ENCODE measurements at places on chromosomes 7 and 10. TPM values are rescaled to one million over a fixed set of nuclear protein-coding genes. Genes with fewer than 3 reads are reported as not detected.

ST8SIA6 gene
- total RNA-seq, result not detected

ZDHHC6 gene
- 52.8 TPM for total RNA-seq

IFIT1B gene
- not detected for total RNA-seq

TAX1BP1 gene
- total RNA-seq, result 85.3 TPM

DNMBP gene
- 2.0 TPM for total RNA-seq

PDE6C gene
- total RNA-seq, result not detected

RBM33 gene
- 64.9 TPM for total RNA-seq

CELF2 gene
- total RNA-seq, result 153 TPM

CPA1 gene
- not detected for total RNA-seq

GPR15LG gene
- total RNA-seq, result not detected

PTPRZ1 gene
- total RNA-seq, result not detected

MRLN gene
- total RNA-seq, result not detected

ZNF775 gene
- total RNA-seq, result 5.1 TPM

DEPP1 gene
- total RNA-seq, result 0.13 TPM

CRTAC1 gene
- total RNA-seq, result not detected

ZCWPW1 gene
- 2.3 TPM for total RNA-seq

CYP2C19 gene
- not detected for total RNA-seq

MDFIC gene
- total RNA-seq, result 113 TPM

ZKSCAN5 gene
- total RNA-seq, result 9.0 TPM

A1CF gene
- total RNA-seq, result not detected

BTBD16 gene
- total RNA-seq, result not detected

HTRA1 gene
- total RNA-seq, result not detected

CRPPA gene
- 1.5 TPM for total RNA-seq

PRKCQ gene
- total RNA-seq, result 44.8 TPM

INSYN2A gene
- total RNA-seq, result not detected

LRRD1 gene
- total RNA-seq, result not detected

PKD2L1 gene
- total RNA-seq, result not detected

DIP2C gene
- 0.08 TPM for total RNA-seq

TMEM178B gene
- total RNA-seq, result 0.75 TPM

NAT16 gene
- not detected for total RNA-seq

HOXA6 gene
- total RNA-seq, result not detected

GRID2IP gene
- 0.50 TPM for total RNA-seq

RBP3 gene
- not detected for total RNA-seq

TBATA gene
- not detected for total RNA-seq

FAM131B gene
- 2.2 TPM for total RNA-seq

ITGA8 gene
- total RNA-seq, result not detected

ITPRID1 gene
- total RNA-seq, result not detected

SLC13A1 gene
- not detected for total RNA-seq

TPST1 gene
- 1.3 TPM for total RNA-seq

CTAGE6 gene
- total RNA-seq, result 0.52 TPM

RHOBTB1 gene
- total RNA-seq, result not detected

OR2A12 gene
- total RNA-seq, result not detected

SLC13A4 gene
- not detected for total RNA-seq

UBTD1 gene
- total RNA-seq, result 2.3 TPM

RFC2 gene
- total RNA-seq, result 95.4 TPM

ZNF511 gene
- 80.8 TPM for total RNA-seq

MYH16 gene
- not detected for total RNA-seq
